Endothelial cell (in vitro differentiated cells): ENCODE measurements at places on chromosomes 1 and 21.

DNA sequence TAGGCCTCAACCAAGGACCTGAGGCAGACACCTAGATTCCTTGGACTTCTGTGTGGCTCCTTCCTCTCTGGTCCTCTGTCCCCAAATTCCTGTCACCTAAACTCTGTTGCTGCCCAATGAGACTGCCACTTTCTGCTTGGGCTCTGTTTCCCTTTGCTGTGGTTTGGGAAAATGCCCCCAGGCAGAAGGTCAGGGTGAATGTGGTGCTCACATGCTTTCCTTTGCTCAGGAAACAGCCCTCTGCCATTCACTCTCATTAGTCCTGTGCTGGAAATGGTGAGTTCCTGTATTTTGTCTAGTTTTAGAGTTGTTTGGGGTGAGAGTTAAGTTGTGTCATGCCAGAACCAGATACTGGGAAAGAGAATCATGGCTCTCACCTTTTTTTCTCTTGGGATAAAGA, 22.7 kb upstream of the SHE start:
- no peak for DNase-seq

- no peak for DNase-seq
These were observed 207.4 kb upstream of the RUNX1 start for GRCh38 chr21:35256468-35256988.

GRCh38 chr1:206684478-206685333, at the start of gene MAPKAPK2:
Gene MAPKAPK2 (plus strand): TSS chr1:206684905. CDS start chr1:206685230, 325 bp downstream.
- DNase-seq = peak; percentile 74

DNA sequence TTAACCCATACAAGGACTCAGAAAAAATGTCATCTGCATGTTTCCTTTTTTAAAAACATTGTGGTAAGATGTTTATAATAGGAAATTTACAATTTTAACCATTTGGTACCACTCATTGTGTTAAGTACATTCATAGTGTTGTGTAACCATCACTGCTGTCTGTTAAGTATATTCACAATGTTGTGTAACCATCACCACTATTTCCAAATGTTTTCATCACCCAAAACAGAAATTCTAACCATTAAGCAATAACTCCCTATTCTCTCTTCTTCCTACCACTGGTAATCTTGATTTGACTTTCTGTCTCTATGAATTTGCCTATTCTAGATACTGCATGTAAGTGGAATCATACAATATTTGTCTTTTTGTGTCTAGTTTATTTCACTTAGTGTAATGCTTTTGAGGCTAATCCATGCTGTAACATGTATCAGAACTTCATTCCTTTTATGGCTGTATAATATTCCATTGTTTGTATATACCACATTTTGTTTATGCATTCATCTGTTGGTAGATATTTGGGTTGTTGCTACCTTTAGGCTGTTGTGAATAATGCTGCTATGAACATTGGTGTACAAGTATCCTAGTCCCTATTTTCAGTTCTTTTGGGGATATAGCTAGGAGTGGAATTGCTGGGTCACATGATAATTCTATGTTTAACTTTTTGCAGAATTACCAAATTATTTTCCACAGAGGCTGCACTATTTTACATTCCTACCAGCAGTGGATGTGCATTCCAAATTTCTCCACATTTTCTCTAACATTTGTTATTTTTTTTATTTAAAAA, 14.1 kb downstream of the HIPK1 start:
- no peak for DNase-seq

DNA sequence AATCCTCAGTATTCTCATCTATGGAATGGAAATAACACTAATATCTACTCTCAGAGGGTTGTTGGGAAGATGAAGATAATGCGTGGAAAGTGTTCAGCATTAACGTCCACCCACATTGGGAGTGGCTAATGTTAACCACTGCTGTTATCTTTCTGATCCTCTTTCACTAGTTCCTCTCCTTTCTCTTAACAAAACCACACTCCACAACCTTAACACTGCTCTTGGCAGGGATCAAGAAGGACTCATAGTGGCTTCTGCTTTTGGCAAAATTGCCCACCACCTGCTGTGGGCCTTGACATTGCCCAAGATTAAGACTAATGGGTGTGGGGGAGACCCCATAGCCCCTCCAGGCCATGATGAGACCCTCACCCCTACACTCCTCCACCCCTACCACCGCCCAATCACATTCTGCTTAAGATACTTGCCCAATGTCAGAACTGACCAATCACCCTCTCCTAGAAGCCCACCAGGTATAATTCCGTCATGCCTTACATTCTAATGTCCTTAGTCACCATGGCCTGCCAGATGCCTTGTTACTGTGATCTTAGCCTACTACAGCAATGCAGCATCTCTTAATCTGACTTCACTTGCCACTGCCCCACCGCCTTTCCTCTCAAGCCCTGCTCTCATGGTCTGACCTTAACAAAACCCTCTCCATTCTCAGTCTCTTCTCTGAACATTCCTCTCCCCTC, 27.1 kb downstream of the DHCR24 start:
- DNase-seq = no peak

- DNase-seq = no peak
These were observed 8.8 kb downstream of the PADI1 start for GRCh38 chr1:17213782-17214148.

GRCh38 chr1:241701483-241702295, 49.6 kb downstream of the WDR64 start:
- no peak for DNase-seq

DNA sequence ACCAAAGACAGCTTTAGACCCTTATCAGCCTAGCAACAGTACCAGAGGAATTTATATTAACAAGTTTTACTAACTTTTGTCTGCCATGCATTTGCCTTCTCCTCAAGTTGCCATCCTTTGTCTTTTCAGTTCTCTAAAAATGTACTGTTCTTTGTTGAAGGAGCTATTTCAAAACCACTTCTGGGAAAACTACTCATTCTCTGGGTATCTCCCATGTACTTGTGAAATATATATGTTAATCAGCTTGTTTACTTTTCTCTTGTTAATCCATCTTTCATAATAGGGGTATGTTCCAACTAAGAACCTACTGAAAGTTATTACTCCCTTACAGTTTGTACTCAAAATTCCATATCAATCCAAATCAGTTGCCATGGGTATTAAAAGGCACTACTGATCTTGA, 16.3 kb downstream of the DPYD start:
- DNase-seq = no peak

GRCh38 chr1:31102501-31102950, 37.0 kb upstream of the PUM1 start:
- DNase-seq = no peak

GRCh38 chr1:61539720-61540462, 185.1 kb downstream of the TM2D1 start:
- DNase-seq = no peak

DNA sequence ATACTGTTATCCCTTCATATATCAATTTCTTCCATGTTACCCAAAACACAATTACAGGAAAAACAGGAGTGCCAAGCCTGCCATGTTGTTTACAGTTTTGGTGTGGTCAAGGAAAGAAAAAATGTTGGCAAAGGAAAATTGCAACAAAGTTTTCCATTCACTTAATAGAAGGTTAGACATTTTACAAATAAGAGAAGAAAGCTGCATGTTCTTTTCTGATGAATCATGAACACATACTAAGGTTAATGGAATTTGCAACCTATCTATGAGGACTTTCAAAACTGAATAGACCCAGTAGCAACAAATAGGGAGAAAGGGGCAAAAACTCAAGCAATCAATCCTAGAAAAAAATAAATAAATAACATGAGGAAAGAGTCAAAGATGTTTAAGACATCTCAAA, 556.7 kb downstream of the DPYD start:
- no peak for DNase-seq

GRCh38 chr1:207286786-207287468, 34.6 kb upstream of the CD55 start:
- no peak for DNase-seq

DNA sequence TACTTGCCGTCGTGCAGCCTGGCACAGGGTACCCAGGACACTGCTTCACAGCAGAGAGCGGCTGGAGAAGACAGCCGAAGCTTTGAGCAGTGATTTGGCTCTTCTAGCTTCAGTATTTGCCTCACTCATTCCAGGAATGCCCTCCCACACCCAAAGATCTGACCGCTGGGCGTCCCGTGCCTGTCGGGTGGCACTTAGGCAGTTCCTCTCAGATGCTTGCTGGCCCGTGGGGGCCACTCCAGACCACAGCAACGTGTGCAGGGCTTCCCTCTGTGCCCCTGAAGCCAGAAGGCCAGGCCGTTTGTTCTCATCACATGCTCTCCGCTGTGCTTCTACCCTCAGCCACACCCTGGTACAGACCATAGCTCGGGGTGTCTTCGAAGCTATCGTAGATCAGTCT, 17.0 kb downstream of the RRP1B start:
- no peak for DNase-seq

GRCh38 chr1:211710566-211711314, 35.3 kb upstream of the NEK2 start:
- no peak for DNase-seq

DNA sequence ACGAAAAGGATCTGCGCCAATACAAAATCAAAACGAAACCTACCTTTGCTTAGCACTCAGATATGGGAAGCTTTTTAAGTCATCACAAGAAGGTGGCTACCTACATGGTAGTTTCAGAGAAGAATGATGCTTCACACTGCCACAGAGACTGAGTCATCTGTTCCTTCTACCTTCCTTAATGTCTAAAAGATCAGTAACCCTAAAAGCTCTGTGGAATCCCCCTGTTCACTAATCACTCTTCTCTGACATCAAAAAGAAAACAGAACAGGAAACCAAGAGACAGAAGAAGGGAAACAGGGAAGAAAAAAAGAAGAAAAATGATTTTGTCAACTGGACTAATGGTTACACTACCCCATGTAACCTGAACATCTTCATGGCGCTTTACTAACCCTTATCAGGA, 177.2 kb downstream of the SMYD3 start:
- no peak for DNase-seq

DNA sequence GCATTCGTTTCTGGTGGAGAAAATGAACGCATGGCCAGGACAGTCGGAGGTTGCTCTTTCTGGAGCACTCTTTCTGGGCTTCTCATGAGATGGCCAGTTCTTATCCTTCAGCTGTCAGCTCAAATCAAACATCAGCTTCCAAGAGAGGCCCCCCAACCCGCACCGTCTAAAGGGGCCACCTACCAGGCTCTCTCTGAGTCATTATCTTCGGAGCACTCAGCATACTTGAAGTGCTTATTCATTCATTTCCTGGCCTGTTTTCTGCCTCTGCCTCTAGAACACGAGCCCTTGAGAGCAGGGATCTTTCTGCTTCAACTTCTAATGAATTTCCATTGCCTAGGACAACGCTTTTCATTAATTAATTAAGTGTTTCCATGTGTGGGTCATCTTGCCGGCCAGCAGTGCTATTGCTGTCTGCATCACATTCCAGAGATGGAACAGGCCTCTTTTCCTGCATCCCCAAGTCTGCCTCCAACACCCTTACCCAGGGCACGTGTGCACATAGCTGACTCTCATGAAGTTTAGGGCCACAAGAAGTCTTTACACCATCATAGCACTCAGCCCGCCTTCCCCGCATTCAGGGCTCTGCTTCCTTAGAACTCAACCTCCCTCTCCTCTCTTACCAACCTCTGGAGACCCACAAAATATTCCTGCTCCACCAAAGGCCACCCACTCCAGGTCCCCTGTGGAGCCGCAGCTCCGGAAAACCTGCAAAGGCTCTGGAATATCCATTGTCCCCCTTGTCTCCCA, 52.1 kb upstream of the LAPTM5 start:
- DNase-seq = no peak

GRCh38 chr1:192477630-192478029, 97.9 kb upstream of the RGS1 start:
- no peak for DNase-seq

DNA sequence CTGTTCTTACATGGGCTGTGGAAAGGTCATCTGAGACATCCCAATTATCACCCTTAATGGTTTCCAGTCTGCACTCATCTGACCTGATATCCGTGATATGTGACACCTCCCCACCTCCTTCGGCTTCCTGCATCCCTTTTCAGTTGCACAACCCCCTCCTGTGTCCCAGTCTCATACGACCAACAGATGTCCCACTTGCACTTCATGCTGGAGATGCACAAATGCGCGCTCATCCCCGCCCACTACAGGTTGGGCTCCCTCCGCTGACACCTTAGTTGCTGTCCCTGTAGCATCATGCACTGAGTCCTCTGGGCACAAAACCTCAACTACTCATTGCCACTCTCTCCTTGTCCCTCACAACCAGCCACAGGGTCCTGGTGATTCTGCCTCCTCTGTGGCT, 94.4 kb downstream of the MIS18A start:
- no peak for DNase-seq

- no peak for DNase-seq
These were observed 357.9 kb upstream of the DUSP10 start for GRCh38 chr1:222099746-222100145.

DNA sequence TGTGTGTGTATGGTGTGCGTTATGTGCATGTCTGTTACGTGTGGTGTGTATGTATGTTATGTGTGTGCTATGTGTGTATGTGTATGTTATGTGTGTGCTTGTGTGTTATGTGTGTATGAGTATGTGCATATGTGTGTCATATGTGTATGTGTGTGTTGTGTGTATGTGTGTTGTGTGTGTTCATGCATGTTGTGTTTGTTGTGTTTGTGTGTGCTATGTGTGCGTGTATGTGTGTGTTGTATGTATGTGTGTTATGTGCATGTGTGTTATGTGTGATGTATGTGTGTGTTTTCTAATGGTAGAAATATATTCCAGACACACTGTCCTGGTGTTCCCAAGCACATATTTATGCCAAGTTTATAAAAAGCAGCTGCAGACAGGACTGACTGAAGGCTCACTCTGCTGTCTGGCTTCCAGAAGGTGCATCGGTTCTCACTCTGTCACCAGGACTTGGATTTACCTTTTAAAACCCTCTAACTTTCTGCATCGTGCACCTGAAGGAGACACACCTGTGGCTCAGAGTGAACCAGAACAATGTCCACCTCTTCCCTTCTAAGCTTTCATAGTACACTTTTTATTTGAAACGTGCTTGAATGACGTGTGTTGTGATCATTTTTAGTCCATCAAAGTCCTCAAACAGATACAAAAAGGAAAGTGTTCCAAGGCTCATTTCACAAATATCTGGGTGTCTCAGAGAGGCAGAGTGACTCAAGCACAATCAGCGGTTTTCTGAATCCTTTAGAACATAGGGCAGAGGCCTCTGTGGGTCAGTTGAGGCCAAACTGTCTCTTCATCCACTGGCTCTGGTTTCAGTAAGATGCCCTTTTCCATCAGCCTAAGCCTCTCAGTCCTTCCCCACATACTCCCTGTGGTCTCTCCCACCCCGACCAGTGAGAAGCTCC, 49.9 kb downstream of the TOMM20 start:
- DNase-seq = no peak

- no peak for DNase-seq
These were observed 153.5 kb upstream of the COL6A1 start for GRCh38 chr21:45827881-45828579.

GRCh38 chr1:151277249-151277648, 4.8 kb upstream of the ZNF687 start:
- no peak for DNase-seq

DNA sequence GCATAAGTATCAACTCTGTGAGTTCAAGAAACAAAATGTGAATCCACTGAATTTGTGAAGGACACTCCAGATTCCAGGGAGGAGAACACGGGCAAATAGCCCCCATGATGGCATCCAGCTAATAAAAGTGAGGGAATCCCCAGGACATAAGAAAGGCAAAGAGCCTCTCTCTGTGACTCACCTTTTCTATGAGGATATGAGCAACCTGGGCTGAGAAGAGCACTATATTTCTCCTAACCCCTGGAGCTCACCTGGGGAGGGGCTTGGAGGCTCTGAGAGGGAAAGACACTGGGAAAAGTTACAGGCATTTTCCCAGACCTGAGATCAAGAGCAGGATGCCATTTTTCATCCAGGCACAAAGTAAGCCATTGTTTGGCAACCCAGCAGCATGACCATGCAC, 1298.8 kb downstream of the PLA2G4A start:
- DNase-seq = no peak
